WTC11 (cell line): ENCODE measurements at places on chromosomes 12 and 14. TPM values are rescaled to one million over a fixed set of nuclear protein-coding genes. Genes with fewer than 3 reads are reported as not detected.
A peak's percentile ranks its signal among the peaks of the same experiment; 100 is the strongest.

- H3K27ac ChIP-seq, result no peak overlapping the region
- H3K36me3 ChIP-seq, result peaks cover 6% of the 10 kb centered on the region
- no peak for DNase-seq
Measured at GRCh38 chr12:5554711-5555110, 122.8 kb downstream of the NTF3 start.

GRCh38 chr12:65803251-65803650 is 21.0 kb upstream of the HMGA2 start:
- no peak for DNase-seq
- no peaks in the 10 kb centered on the region for H3K27me3 ChIP-seq
- no peak overlapping the region for H3K4me3 ChIP-seq
- H3K27ac ChIP-seq, result no peak overlapping the region
- no peaks in the 10 kb centered on the region for H3K36me3 ChIP-seq
- peaks cover 35% of the 10 kb centered on the region for H3K4me1 ChIP-seq

DNA sequence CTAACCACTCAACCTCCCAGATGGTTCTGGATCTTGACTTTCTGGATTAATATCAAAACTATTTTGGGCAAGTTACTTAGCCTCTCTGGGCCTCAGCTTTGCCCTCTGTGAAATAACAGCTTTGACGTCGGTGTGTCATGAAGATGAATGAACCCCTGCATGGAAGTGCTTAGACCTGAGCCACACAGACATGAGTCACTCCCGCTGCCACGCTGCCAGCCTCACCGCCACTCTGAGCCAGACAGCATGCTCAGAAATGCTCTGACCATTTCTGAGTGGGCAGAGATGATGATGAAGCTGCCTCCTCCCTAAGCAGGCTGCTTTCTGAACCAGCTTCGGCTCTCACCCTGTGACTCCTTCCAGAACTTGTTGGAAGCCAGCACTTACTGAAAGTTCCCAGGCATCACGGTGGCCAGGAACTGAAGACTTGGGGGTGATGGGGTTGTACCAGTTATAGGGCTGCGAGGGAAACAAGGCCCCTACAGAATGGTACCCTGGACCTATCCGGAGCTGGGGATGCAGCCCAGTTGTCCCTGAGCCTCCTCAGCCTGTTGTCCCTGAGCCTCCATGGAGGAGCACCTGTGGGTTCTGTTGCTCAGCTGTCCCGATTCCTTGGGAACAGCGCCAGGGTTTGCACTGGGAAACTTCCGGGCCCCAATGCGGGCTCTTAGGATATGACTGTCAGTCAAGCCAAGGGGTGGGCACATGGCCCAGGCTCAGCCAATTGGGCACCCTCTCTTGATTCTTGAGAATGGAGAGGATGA is 2.0 kb upstream of the CCDC197 start:
- no peak overlapping the region for H3K4me3 ChIP-seq
- H3K36me3 ChIP-seq, result no peaks in the 10 kb centered on the region
- no peak overlapping the region for H3K27ac ChIP-seq
- peaks cover 6% of the 10 kb centered on the region; the same call in 1 of the 2 replicates for H3K4me1 ChIP-seq
- DNase-seq, result peak; percentile 36

The SMCO3 gene
- total RNA-seq, result not detected in 3 replicates

DNA sequence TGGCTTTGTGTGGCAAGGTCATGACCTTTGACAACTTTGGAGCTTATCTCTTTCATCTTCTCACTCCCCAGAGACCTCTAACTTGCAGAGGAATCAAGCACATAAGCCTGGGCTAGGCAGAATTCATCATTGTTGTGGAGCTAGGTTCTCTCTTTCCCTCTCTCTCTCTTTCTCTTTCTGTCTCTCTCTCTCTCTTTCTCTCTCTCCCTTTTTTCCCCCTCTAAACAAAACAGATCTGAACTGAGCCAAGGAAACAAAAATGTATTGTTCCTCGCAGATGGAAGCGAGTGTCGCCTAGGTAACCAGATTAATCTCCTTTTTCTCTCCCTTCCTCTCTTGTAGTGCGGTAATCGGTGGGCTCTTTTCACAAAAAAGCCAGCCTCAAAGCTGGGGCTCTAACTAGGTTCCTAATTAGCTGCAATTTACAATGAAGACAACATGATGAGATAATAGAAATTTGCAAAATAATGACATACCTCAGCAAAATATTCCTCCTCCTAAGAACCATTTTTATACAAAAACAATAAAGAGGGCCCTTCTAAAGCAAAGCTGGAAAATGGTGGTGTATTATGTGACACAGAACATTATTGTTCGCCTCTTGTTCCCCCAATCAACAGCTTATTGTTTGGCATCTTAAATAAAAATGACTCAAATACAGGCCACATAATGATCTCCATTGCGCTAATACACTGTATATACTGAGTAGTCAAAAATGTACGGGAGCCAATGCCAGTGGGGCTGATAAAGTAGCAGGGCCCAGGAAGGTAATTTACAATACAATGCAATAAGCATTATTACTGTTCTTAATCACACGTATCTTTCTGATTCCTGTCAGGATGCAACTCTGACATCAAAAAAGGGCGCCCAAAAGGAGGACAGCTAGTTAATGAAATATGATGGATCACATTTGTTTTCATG is 65.7 kb upstream of the SOX5 start:
- no peak for DNase-seq
- no peak overlapping the region for H3K27ac ChIP-seq
